Stimulated activated CD8-positive, alpha-beta memory T cell treated with anti-CD3 and anti-CD28 coated beads, Interleukin-12 subunit alpha, Interleukin-12 subunit beta, amount 100 ng/mL, for 1 hour (primary cell): ENCODE measurements at places on chromosomes 16 and 17.

GRCh38 chr16:78192734-78193488 lies 93.5 kb downstream of the WWOX start:
- no peak for DNase-seq

DNA sequence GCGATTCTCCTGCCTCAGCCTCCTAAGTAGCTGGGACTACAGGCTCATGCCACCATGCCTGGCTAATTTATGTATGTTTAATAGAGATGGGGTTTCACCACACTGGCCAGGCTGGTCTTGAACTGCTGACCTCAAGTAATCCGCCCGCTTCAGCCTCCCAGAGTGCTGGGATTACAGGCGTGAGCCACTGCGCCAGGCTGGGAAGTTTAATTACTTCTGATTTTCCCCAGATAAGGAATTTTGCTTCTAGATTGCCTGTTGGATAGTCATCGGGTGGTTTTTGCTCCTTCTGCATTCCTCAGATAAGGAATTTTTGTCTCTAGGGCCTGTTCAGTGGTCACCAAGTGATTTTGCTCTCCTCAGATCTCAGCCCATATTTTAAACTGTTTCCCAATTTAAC lies 112.5 kb downstream of the MAP2K4 start:
- DNase-seq, result no peak

GRCh38 chr16:70151941-70152509 lies 21.6 kb upstream of the CLEC18C start:
- no peak for DNase-seq

GRCh38 chr17:29022074-29022473 lies 16.2 kb upstream of the SEZ6 start:
- no peak for DNase-seq

DNA sequence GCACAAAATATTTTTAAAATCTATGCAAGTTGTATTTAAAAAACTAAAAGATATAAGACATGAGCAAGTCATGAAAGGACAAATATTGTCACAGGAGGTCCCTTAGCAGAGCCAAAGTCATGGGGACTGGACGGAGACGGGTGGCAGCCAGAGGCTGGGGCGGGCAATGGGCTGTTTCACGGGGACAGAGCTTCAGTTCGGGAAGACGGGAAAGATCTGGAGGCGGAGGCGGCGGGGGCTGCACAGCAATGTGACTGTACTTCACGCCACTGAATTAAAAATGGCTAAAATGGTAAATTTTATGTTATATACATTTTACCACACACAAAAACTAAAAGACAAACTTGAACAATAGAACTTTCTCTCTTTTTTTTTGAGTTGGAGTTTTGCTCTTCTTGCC lies 60.0 kb upstream of the METRNL start:
- no peak for DNase-seq

- no peak for DNase-seq
Observed at GRCh38 chr16:85521552-85522307, 91.4 kb upstream of the GSE1 start.

GRCh38 chr16:23407436-23408127 lies 45.4 kb downstream of the COG7 start:
- DNase-seq, result no peak

- no peak for DNase-seq
Observed at GRCh38 chr17:13485327-13485726, 116.4 kb downstream of the HS3ST3A1 start.

GRCh38 chr17:36611345-36612072 lies 10.1 kb downstream of the MRM1 start:
- no peak for DNase-seq

GRCh38 chr16:58511933-58512815 lies 3.1 kb upstream of the SETD6 start:
- peak; percentile 81 for DNase-seq

GRCh38 chr16:87603684-87604633 lies 1.7 kb downstream of the JPH3 start:
- DNase-seq, result no peak

DNA sequence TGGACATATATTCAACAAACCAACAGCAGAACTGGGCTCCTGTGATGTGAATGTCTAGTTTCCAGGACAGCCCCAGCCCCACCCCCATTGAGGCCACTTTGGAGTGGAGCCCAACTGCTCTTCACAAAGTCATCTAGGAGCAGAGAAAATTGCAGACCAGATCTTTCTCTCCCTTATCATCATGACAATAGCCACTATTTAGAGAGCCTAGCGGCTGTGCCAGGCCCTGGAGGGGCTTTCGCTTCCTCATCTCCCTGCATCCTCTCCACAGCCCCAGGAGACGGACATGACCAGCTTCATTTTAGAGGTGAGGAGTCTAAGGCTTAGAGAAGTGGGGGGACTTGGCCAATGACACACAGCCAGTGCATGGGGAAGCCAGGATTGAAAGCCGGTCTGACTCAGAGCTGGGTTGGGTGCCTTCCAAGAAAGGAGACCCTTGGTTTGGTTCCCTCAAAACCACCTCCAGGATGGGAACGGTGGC lies 1.4 kb downstream of the PRSS8 start:
- no peak for DNase-seq

DNA sequence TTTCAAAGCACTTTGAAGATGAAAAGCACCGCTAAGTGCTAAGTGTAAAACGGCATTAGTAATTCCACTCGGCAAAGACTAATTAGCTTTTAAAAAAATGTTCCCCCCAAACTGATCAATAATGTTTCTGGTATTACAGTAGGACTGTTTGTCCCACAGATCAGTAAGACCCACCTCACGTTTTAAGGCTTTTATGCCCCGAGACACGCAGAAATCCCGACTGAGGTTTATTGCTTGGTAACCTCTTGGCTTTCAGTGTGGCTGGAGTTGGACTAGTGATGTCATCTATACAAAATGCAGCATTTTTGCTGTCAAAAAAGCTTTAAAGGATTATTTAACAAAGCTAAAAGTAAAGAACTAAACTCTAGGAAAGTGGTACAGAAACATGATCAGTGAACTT lies 414.6 kb upstream of the PSMD7 start:
- no peak for DNase-seq

- DNase-seq, result no peak
Observed at GRCh38 chr16:82867485-82867884, 240.7 kb downstream of the CDH13 start.

GRCh38 chr16:23128056-23128455 lies 21.2 kb downstream of the USP31 start:
- no peak for DNase-seq

GRCh38 chr17:65334406-65334805 lies 197.2 kb downstream of the RGS9 start:
- DNase-seq, result no peak

DNA sequence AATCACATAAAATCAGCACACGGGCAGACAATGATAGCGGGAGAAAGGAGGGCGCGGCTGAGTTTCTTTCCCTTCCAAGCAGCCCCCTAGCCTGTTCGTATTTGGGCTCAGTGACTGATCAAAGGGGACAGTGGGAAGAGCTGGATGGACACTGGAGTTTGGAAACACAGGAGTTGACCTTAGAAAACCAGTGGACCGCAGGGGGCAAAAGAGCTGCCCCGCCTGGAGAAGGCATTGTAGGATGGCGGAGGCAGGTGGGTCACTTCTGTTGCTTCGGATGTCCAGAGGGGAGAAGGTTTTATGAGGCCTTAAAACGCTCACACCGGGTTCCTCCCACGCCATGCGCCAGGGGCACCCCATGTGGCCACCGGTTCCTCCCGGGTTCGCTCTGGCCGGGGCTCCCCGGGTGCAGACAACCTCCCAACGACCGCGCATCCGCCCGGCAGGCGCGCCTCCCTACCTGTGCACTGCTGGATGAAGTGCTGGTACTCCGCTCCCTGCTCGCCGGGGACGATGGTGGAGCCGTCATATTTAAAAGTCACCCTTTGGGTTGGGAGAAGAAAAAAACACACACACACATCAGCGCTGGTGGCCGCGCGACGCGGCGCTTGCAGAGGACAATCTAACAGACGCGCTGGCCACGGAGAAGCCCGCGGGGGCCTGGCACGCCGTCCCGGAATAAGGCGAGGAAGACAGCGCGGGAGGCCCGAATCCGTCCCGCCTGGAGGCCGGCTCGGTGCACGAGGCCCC lies 662 bp downstream of the COTL1 start:
- DNase-seq, result no peak

DNA sequence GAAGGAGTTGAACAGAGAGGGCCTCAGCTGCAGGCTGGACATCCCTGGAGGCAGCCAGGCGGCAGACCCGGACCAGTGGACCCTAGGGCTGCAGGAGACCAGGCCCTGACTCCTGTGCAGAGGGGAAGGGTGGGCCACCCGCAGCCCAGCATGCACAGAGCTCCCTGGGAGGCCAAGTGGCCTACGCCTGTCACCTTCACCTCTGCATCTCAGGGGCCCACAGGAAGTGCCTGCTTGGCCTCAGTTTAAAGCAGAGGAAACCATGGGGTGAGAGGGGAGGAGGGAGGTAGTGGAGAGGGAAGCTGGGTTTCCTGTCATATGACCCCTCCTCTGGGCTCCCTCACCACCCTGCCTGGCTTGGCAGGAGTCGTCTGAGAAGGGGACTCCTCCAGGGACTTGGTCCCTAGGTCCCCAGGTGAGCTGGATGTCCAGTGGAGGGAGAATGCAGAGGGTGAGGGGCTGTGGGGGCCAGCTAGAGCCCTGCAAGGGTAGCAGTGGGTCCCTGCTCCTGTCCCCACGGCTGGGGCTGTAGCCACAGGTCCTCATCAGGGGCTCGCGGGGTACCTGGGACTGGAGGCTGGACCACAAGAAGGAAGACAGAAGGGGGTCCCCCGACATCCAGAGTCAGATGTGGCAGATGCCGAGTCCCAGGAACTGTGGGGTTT lies at the start of gene TMC8:
Gene TMC8 (plus strand): TSS at position 335 of the 665 bp plus-strand sequence. CDS start 818 bp downstream, outside the sequence.
- DNase-seq, result peak; percentile 63

DNA sequence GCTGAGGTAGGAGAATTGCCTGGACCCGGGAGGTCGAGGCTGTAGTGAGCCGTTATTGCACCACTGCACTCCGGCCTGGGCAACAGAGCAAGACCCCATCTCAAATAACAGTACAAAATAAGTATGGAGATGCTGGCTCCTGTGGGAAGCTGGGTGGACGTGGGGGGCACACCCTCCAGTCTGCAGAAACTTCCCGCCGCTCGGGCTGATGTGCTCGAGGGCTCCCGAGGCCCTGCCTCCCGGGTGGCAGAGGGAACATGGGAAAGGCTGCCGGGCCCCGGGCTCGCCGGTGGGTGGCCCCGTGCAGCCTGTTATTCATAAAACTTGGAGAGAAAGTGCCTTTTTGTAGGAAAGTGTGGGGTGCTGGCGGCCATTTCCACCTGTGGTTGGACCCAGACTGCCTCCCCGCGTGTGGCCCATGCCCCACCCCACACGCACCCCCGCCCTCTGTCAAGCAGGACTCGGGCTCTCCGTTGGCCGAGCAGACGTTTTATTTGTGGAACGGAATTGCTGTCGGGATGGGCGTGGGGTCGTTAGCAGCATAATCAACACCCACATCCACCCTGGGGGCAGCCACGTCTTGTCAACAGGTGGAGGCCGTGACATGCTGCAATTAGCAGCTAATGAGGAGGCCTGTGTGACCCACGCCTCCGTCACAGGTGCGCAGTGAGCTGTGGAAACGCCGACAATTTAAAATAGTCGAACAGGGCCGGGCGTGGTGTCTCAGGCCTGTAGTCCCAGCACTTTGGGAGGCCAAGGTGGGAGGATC lies 7.4 kb upstream of the CIAO3 start:
- no peak for DNase-seq

DNA sequence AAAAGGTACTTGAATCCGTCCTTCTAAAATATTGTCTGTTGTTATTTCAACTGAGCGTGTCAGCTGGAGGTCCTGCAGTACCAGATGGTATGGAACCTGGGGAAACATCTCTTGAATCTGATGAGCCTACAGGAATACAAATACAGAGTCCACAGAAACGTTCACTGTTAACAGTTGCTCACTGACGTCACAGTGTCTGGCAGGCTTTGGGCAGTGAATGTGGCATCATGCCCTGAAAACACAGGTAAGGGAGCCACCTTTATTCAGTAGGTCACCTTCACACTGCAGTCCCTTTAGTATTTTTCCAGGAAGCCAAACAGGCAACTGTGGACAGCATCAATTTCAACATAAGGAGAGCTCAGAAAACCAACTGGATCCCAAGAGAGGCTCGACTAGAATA lies 56.1 kb downstream of the AMFR start:
- no peak for DNase-seq

DNA sequence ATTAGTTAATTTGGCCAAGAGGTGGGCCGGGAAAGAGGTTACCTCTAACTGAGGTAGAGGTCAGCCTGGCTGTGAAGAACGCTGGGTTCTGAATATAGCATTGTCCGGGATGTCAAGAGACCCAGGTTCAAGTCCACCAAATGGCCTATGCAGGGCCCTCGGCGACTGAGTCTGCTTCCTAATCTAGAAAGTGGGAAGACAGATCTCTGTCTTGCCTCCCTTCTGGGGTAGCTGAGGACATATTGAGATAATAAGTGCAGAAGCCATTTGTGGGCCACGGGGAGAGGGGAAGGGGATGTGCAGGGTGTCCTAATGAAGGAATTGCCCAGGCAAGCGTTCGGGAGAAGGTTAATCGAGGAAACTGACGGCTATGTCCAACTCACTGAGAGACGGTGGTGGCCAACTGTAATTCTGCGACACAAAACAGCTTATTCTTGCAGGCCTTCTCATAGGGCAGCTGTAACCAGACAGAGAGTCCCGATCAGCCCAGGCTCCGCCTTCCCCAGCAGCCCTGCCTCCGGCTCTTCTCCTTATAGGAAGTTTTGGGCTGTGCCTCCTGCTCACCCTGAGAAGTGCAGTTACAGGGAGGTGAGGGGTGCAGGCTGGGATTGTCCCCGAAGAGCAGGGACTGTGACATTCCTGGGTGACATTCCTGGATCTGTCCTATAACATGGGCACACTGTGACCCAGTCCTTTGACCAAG lies 15.9 kb downstream of the HASPIN start:
- DNase-seq, result no peak

GRCh38 chr17:55822028-55822427 lies 71.2 kb downstream of the PCTP start:
- DNase-seq, result no peak

GRCh38 chr16:4946917-4947316 lies 10.0 kb upstream of the PPL start:
- DNase-seq, result no peak

DNA sequence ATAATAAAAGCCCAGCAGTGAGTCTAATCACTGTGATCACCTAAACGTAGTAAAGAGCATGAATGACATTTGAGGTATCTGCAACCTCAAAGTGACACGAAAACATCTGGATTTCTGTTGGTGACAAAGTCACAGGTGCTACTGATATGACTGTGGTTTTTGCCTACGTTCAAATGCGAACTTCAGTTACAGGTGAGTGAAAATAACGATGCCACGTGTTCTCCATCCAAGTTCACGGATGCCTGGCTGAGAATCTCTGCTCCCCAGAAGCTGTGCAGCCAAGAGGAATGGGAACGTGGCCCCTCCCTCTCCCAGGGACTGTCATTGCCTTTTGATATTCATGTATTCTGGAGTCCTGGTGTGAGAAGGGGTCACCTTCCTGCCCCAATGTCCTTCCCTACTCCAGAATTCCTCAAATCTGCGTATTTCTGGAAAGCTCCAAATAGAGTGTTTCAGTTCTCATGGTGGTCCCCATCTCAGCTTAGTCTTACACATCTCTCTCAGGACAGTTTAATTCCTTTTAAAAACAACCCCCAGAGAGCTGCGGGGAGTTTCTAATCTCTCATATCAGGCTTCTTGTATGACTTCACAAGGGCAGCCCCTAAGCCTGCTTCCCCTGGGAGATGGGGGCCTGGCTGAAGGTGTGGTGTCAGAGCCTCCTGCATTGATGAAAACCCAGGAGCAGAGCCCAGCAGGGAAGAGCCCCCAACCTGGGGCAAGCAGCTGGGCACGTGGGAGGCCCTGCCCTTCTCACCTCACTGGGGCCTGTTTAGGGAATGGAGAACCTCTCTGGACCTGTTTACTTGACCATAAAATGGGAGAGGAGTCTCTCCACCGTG lies 25.8 kb downstream of the PIK3R5 start:
- DNase-seq, result no peak

- no peak for DNase-seq
Observed at GRCh38 chr17:40538936-40539705, 26.2 kb downstream of the CCR7 start.

GRCh38 chr16:970386-970765 lies 408 bp downstream of the LMF1 start:
- no peak for DNase-seq
